ENCODE measurements at places on chromosomes 2 and 18.

- DNase-seq = no peak
Observed at GRCh38 chr2:190455358-190456095, 47.4 kb downstream of the MFSD6 start.

DNA sequence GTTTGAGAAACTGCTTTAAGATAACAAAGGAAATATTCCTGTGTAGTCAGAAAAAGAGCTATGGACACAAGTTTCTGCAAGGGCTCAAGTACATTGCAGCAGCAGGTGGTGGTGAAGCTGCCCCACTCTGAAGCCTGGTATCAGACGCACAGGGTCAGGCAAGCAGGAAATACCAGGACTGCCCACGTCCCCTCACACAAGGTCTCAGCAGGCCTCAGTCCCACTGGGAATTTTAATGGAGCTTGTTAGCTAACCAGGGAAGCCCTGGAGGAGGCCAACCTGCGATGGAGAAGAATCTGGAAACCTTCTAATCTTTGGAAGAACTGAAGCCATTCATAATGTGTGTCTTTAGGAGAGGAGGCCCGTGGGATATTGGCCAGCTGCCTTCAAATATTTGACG is 168.3 kb downstream of the UXS1 start:
- no peak for DNase-seq

GRCh38 chr2:147829106-147829505 is 15.7 kb upstream of the ACVR2A start:
- peak; percentile 61 for DNase-seq

DNA sequence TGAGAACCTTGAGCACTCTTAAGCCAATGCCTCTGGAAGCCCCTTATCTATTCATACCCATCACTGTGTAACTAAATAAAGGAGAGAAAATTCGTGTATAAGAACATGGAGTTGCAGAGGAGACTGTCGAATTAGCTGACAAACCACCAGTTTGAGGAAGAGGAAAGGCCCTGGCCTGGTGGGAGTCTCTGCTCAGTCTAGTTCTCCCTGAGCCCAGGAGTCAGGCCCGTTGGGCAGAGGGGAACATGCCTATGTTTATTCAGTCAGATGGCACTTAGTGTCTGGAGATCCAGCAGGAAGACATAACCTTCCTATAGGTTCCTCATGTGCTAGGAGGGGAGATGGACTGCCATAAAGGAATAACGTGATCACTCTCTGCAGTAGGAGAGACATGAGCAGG is 60.3 kb downstream of the MGAT5 start:
- DNase-seq = no peak

GRCh38 chr2:129334128-129334527 is 645.3 kb upstream of the RAB6C start:
- DNase-seq = no peak

DNA sequence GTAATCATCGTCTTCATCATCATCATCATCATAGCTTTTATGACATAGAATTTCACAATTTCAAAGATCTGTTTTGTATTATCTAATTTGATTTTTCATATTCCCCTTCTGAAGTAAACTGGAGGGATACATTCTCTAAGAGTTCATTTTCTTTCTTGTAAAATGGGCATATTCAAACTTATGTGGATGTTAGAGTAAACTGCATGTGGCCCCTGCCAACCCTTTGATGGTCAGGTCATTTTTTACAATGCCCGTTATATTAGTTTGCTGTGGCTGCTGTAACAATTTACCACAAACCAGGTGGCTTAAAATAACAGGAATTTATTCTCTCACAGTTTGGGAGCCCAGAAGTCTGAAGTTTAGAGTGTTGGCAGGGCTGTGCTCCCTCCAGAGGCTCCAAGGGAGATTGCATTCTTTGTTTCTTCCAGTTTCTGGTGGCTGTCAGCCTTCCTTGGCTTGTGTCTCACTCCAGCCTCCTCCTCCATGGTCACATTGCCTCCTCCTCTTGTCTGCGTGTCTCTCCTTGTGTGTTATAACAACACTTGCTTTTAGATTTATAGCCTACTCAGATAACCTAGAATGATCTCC is 127.5 kb upstream of the MMADHC start:
- DNase-seq = no peak

DNA sequence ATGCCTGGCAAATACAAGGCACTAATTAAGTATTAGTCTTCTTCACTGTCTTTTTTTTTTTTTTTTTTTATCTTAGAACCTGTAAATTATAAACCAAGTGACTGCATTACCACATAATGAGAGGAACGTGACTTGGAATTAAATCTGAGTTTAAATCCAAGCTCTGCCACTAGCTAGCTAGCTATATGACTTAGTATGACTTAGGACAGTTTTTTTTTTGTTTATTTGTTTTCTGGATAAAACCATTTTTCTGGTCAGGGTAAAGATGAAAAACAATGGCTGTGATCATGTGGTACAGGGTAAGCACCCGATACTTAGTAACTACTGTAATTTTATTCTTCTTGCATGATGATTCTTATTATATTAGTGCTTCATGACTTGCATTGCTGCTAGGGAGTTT is 191.8 kb upstream of the LRRTM1 start:
- no peak for DNase-seq

- DNase-seq = no peak
Observed at GRCh38 chr18:59048048-59048363, 91.7 kb upstream of the SEC11C start.

DNA sequence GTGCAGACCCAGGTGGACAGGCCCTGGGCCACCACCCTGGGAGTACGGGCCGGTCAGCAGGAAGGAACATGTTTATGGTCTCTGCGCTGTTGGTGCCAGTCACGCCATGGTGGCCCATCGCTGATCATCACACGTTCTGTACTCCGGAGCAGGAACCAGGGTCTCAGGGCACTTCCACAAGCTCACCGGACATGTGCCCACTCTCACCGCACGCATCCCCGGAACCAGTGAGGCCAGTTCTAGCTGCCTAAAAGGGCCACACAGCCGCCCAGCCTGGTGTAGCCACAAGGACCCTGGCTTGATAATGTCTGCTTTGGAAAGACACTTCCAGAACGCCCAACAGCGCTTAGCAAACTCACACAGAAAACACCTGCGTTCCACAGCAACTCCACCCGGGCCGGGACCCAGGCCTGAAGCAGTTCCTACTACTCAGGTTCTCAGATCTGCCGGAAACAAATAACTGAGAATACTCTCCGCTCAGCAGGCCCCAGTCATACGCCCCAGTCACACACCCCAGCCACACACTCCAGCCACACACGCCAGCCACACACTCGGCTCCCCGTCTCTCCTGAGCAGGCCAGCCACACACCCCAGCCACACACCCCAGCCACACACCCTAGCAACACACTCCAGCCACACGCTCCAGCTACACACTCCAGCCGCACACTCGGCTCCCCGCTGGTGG is 123.3 kb downstream of the HDAC4 start:
- DNase-seq = no peak

DNA sequence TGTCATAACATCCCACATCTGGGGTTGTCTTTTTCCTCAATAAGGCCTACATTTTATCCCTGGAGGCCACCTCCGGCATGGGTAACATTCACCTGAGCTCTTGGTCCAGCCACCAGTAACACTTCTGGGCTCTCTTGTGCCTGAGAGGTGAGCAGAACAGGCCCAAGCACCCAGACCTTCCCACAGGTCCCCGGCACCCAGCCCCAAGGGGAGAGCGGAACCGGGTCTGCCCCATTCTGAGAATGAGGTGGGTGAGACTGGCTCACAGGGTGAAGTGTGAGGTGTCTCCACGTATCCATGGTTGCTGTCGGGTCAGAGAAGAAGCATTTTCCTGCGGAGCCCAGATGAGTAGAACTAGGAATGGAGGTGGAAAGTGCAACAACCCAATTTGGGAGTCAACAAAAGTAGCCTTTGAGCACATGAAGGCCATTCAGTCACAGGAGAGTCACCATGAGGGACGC is 496.7 kb upstream of the MYT1L start:
- DNase-seq = no peak

DNA sequence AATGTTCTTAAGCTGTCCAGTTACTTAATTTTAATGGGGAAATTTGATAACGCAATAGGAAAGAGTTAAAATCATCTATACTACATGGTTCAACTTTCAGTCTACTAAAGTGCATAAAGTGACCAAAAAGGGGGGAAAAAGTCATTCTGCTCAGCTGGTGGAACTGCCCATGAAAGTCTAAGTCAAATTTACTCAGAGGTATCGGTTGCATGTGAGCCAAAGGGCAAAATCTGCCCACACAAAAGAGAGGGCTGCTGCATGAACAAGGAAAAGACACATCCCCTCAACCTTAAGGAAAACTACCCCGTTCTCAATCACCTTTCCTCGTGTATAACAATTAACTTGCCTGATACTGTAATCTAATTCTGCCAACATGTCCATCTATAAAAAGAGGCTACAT is 126.1 kb downstream of the TCF4 start:
- DNase-seq = no peak

DNA sequence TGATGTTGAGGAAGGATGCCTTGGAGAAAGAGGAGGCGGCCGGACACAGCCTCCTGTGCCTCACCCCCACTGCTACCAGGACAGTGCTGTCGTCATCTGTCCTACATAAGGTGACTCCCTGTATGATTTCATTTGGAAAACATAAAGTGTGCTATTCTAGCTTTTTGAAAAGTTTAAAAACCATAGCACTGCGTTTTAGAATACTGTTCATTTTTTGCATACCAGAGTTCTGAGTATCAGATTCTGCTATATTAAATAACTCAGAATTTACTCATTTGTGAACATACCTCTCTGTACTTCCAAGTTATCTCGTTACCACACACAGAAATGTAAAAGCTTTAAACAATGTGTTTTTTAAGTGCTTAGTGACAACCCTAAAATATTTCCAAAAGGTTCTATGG is 302.9 kb downstream of the LRRTM1 start:
- DNase-seq = no peak

GRCh38 chr2:84169871-84170270 is 289.2 kb downstream of the SUCLG1 start:
- DNase-seq = no peak

DNA sequence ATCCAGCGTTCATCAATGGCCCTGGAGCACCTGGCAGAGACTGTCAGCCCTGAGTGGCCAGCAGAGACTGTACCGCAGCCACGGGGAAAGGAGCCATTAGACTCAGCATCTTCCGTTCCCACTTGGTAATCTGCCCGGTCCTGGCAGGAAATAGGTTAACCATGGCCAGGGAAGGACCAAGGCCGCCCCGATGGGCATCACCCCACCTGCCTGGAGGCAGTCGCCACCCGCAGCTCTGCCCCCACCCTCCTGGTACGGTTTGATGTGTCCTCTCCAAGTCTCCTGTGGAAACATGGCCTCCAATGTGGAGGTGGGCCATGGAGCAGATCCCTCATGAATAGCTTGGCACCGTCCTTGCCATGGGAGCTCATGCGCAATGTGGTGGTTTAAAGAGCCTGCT is 75.3 kb downstream of the RTP5 start:
- no peak for DNase-seq

DNA sequence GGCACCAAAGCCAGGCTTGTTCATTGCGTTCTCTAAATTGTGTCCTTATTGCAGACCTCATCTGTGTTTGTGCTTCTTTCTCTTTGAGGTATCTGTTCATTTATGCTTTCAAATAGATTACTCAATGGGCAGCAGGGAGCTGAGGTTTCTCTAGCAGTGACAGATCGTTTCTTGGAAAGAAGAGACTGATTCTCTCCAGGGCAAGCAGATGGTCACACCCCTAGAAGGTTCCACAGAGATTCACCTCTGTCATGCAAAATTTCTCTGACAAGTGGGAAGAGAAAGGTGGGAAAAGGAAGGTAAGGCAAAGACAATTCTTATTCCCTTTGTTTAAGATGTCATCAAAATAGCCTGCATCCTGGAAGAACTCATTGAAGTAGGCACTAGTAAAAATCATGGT is 14.0 kb downstream of the DLGAP1 start:
- DNase-seq = no peak

GRCh38 chr2:231984992-231985391 is 23.5 kb downstream of the DIS3L2 start:
- DNase-seq = no peak

- no peak for DNase-seq
Observed at GRCh38 chr18:12819322-12819721, 64.7 kb downstream of the PTPN2 start.

DNA sequence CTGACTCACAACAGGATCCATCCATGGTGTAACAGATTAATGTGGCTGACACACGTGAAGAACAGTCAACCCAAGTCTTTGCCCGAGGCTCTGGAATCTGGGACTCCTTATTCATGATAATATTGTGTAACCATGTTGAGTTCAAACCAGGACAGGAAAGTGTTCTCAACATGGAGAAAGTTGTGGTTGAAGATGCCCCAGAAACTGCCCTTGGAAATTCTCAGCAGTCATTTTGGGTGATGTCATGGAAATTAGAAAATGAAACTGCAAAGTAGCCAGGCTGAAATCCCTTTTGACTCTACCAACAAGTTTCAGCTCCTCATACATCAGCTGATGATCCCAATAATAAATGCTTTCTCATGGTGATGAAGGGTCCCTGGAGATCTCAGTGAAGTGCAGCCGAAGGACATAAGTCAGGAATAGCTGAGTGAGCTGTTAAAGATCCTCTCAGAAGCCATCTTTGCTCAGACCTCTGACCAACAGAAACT is 307.7 kb downstream of the TNS1 start:
- DNase-seq = peak; percentile 87

DNA sequence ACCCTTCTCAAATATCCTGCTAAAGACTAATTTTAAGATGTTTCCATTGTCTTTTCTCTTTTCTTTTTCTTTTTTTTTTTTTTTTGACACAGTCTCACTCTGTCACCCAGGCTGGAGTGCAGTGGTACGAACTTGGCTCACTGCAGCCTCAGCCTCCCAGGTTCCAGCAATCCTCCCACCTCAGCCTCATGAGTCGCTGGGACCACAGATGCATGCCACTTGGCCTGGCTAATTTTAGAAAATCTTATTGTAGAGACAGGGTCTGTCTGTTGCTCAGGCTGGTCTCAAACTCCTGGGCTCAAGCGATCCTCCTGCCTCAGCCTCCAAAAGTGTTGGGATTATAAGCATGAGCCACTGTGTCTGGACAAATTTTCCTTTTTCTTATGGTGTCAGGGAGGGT is 167.5 kb downstream of the MCFD2 start:
- no peak for DNase-seq

DNA sequence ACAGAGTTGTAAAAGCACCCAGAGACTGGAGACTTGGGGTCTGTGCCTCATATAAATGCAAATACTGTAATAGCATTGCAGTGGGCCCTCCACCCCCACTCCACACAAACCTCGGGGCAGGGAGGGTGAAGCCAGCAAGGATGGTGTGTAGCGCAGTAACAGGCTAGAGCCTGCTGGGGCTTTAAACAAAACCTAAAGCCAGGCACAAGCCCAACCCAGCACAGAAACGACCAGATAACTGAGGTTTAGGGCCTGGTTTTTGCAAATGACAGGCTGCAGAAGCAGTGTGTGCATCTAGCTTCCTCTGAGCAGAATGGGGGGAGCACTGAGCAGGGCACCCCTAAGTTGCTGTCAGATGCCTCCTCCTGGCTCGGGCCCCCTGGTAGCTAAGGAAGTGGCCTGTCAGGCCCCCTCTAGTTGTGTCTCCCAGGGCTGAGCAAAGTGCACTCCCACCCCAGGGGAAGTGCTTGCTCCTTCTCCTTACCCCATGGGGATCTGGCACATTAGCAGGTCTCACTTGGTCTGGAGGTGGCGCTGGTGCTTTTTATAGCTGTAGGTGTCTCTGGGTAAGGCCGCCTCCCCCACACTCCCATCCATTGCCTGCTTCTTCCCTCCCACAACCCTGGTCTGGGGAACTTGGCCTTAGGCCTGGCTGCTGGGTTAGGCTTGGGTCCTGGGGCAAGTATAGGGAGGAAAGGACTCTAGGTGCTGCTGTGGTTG is 135.1 kb downstream of the CELF4 start:
- DNase-seq = no peak

GRCh38 chr18:61765097-61765496 is 127.7 kb downstream of the RNF152 start:
- DNase-seq = peak; percentile 29

- DNase-seq = no peak
Observed at GRCh38 chr2:105438104-105438929, 39.5 kb upstream of the FHL2 start.

Data from AG04450 (cell line).